AG20443 (cell line): ENCODE measurements at places on chromosomes 13 and 19.

GRCh38 chr13:105847527-105848291 is 687.8 kb downstream of the EFNB2 start:
- no peak for DNase-seq

DNA sequence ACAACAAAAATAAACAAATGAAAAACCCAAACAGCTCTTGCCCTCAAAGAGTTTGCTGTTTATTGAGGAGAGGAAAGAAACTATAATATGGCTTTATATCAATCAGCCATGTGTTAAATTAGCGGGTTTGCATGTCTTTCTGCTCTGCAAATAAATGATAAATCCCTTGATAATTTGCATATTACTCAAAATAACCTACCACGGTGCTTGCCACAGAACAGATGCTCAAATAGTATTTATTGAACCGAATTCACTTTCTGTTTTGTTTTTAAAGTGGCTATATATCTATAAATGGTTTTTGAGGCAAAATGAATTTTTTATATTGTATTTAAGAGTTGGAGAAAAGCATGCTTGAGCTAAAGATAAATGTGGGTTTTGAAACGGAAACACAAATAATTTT is 428.1 kb downstream of the ITGBL1 start:
- no peak for DNase-seq

GRCh38 chr13:77674852-77675251 is 22.6 kb upstream of the SLAIN1 start:
- DNase-seq = no peak

DNA sequence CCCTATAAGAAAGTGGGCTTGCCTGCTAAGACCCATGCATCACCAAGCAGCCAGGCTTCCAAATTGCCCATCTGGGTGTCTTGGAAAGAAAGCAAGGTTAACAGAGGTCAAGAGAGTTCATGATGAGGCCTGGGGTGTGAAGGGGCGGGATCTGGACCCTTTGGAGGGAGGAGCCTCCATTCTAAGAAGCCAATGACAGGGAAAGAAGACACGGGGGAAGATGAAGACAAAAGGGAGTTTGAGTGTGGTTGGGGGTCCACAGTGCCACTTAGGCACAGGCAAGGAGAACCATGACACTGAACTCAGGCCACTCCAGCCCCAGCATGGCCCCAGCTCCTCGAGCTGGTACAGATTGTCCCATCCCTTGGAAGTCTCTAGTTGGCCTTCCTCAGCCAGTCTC is 350.2 kb upstream of the TSHZ3 start:
- DNase-seq = no peak

- no peak for DNase-seq
Observed at GRCh38 chr19:1986357-1987162, 29.0 kb downstream of the BTBD2 start.

GRCh38 chr19:4198467-4199126 is 16.1 kb downstream of the ANKRD24 start:
- no peak for DNase-seq

DNA sequence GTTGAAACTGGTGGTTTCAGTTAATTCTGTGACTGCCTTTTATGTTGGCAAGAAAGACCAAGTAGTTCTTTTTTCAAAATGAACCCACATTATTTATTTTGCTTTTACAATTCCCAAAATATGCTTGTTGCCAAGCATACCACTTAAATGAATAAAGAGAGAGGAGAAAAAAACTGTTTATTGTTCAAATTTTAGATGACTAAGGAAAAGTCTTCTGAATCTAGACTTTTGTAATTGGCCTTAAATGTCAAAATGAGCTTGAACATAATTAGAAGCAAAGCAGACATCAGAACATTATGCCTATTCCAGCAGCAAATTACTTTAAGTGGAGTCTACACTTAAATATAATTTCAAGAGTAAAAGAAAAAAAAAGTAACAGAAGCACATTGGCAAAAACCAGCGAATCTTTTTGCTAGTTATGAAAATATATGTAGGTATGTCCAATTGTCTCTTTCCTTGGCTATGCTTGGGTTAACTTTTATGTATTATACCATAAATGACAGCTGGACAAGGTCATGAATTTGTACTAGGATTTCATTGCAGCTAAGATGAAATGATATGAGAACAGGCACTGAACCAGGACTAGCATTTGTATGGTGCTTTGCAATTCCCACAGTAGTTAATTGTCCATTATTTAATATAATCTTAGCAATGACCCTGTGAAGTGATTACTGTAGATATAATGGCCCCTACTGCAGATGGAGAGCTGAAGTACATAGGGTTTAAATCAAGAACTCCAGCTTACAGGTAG is 211.9 kb downstream of the NALCN start:
- DNase-seq = peak; percentile 14

- DNase-seq = no peak
Observed at GRCh38 chr13:30904043-30904442, 2.0 kb upstream of the MEDAG start.

DNA sequence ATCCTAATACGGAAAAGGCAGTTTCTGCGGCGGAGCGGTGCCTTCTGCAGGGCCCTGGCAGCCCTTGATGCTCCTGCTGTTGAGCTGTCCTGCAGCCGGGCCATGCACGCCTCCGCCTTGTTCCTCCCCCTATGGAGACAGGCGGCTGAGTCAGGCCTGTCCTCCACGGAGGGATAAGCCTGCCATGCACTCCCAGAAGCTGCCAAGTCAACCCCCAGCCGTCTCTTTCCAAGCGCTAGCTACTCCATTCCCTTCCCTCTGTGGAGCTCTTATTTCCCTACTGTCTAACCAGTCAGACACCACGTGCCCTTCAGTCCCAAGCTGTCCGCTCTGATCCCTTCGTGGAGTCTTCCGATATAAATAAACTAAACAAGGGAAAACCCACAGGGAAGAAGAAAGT is 197.0 kb downstream of the COL4A1 start:
- peak; percentile 93 for DNase-seq

DNA sequence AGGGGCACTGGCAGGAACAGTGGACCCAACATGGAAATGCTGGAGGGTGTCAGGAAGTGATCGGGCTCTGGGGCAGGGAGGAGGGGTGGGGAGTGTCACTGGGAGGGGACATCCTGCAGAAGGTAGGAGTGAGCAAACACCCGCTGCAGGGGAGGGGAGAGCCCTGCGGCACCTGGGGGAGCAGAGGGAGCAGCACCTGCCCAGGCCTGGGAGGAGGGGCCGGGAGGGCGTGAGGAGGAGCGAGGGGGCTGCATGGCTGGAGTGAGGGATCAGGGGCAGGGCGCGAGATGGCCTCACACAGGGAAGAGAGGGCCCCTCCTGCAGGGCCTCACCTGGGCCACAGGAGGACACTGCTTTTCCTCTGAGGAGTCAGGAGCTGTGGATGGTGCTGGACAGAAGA is 4.1 kb downstream of the KLK2 start:
- DNase-seq = no peak

- DNase-seq = no peak
Observed at GRCh38 chr13:110983241-110983640, 68.4 kb upstream of the ANKRD10 start.

- DNase-seq = no peak
Observed at GRCh38 chr13:67223742-67224141, 6.4 kb downstream of the PCDH9 start.

DNA sequence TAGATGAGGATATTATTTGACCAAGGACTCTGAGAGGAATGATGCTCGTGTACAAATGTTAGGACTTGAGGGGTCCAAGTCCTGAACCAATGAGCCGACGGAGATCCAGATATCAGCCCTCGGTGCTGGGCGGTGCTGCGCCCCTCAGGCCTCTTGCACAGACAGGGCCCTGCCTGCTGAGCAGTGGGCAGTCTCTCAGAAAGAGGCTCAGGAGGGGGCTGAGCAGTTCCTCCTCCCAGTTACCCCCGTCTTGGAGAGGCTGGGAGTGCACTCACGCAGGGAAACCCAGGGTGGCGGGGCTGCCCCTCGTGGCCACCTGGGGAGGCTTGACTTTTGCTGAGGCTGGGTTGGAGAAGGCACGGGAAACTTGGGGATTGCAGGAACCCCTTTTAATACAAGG is 18.4 kb downstream of the TEX29 start:
- peak; percentile 3 for DNase-seq

DNA sequence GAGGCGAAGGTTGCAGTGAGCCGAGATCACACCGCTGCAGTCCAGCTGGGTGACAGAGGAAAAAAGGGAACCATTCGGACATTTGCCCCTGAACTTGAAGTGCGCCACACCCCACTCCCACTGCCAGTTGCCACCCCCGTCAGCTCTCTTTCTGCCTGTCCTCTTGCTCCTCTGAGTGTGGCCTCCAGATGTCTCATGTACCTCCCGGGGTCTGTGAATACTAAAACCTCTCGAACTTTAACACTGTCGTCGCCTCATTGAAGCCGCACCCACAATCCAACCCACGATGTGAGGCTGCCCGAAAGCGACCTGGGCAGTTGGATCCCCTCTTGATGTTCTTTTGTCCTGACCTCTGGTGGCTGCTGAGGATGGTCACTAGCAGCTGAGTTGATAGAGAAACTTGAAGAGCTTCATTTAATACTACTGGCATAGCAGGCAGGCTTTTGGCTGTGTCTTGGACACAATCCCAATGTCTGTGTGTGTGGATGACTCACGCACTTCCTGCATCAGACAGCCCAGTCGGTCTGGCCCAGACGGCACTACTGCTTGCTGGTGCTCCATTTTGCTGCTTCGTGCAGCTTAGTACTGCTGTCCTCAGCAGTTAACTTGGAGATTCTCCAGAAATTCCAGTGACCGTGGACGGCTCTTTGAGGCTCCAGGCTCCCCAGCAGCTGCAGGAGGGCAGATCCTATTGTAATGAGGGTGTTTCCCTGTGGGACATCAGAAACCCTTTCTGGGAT is 4.2 kb downstream of the FPR3 start:
- peak; percentile 95 for DNase-seq

GRCh38 chr13:26523007-26523406 is 34.5 kb upstream of the WASF3 start:
- DNase-seq = no peak

DNA sequence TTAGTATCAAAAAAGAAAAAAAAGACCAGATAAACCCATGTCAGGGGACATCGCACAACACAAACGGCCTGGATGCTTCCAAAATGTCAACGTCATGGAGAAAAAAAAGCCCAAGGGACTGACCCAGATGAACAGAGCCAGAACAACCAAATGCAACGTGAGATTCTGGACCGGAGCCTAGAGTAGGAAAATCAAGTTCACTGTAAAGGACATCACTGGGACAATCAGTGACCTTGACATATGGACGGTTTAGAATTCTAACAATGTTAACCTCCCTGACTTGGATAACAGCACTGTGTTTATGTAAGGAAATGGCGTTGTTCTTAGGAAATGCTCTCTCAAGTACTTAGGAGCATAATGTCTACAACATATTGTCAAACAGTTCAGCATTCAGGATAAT is 15.1 kb upstream of the EMP3 start:
- DNase-seq = no peak

DNA sequence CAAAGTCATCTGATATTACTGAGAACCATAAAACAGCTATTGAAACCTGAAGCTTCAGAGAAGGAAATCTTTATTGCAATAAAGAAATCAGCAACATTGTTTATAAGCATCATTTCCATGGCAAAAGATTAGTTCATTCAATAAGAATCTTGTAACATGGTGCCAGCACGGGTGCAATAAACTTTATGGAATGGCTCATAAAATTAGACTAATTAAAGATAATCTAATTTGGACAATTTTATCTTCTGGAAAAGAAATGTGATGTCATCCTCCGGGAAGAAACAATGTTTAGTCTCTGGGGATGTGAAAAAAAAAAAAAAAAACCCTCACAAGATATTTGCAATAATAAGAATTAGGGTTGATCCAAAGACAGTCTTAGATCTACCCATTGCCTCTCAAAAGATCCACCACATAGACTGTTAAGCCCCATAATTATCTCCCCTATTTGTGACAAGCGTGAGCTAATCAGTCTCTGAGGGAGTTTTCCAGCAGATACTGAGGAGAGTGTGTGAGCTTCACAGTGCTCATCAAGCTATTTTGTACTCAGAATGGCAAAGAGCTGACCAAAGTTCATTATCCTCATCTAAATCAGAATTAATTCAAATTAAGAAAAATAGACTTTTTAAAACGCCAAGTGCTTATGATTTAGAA is 297.0 kb upstream of the EDNRB start:
- no peak for DNase-seq
